Fibroblast of upper back skin (primary cell): ENCODE measurements at places on chromosomes 7 and 10.

- DNase-seq = no peak
Observed at GRCh38 chr7:114623146-114623545, 208.5 kb downstream of the FOXP2 start.

DNA sequence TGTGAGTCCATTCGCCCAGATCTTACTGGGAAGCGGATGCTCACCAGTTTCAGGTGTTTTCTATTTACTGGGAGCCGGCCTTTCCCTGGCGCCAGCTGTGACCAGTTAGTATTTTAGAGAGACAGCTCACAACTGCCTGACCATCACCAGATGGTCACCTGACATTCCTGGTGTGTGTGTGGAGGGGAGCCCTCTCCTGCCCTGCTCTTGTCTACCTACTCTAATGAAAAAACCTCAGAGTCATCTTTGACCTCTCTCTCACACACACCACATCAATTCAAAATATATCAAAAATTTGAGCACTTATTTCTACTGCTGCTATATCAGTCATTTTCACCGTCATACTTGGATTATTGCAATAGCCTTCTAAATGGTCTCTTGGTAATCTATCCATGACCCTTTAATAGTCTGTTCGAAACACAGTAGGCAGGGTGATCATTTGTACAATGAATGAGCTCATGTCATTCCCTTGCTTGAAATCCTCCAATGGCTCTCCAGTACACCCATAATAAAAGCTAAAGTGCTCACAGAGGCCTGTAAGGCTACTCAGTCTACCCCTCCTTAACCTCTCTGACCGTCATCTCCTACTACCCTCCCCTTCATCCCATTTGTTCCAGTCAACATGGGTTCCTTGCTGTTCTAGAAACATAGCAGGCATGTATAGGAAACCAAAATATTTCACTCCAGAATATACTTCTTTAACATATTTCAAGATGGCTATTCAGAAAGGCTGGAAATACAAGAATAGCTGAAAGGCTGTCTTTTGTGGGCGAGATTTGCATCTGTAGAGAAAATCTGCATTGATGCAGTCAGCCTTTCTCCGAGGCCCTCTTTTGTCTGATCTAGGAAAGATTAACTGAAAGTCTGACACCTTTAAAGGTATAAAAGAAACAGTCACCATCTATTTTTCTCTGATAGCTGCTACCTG lies 17.5 kb upstream of the NT5C3A start:
- DNase-seq = no peak

DNA sequence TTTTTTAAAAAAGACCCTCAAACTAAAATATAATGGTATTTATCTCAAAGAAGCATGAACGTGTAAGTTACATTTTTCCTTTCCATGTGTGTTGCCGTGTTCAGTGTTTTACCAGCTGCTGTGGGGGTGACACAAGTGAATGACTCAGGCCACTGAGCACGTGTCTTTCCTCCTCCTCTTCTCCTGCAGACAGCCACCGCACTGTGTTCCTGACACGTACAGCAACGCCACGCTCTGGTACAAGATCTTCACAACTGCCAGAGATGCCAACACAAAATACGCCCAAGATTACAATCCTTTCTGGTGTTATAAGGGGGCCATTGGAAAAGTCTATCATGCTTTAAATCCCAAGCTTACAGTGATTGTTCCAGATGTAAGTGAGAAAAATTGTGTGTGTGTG lies 29.7 kb downstream of the TMEM248 start:
- DNase-seq = no peak

DNA sequence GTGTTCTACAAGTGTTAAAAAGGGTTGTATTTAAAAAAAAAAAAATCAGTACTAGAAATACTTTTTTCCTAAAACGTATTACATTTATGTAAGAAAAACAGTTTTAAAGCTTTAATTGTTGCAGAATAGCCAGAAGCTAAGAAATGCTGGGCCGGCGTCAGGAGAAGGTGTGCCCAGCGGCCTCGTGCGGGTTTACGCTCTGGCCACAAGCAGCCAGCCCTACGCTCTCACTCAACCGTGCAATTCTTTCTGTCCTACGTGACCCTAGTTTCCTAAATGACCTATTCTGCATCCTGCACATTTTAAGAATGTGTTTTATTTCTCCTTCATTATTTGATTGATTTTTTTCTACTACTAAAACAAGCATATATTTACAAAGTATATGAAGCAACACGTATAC lies 279.7 kb upstream of the KLF14 start:
- DNase-seq = no peak

GRCh38 chr7:28077616-28078015 lies 103.0 kb downstream of the JAZF1 start:
- DNase-seq = no peak

GRCh38 chr7:54637712-54638396 lies 95.7 kb downstream of the VSTM2A start:
- DNase-seq = no peak

- DNase-seq = no peak
Observed at GRCh38 chr10:2301227-2301626, 563.9 kb upstream of the ADARB2 start.

GRCh38 chr7:104395162-104395561 lies 66.8 kb downstream of the LHFPL3 start:
- DNase-seq = no peak

DNA sequence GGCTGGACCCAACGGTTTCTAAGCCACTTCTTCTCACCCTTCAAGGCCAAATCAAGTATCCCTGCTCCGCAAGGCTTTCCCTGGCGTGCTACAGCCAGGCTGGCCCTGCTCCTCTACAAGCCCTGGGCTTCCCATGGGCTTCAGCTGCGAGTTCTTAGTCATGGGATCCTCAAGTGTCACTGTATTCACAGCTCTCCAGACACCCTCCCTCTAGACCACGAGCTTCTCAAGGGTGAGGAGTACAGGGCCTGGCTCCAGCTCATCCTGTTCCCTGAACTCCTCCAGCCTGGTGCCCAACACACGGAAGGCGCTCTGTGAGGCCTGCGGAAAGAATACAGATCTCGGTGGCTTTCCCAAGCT lies 38.8 kb downstream of the FAM53B start:
- no peak for DNase-seq
